ENCODE measurements at places on chromosomes 4 and X. TPM values are rescaled to one million over a fixed set of nuclear protein-coding genes. Genes with fewer than 3 reads are reported as not detected.

- no peaks in the 10 kb centered on the region for H3K27me3 ChIP-seq
- no peaks in the 10 kb centered on the region for H3K4me1 ChIP-seq
- DNase-seq: no peak
- no peak overlapping the region for H3K27ac ChIP-seq
Observed at GRCh38 chr4:14415146-14415545, 587.1 kb upstream of the CPEB2 start.

DNA sequence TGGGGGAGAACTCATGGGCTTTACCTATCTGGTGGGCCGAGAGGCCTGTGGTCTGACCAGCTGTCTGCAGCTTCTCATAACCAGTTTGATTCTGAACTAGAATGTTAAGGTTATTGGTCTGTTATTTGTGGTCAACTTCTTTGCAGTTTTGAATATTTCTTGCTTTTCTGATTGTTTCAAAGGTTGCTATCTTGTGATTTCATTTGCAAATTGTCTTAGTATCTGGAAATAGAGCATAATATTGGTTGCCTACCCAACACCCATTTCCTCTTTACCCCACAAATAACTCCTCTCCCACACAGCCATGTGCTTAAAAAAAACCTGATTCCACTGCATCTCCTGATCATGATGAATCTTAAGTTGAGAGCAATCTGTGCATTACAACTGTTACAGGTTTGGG, 39.1 kb upstream of the BMP2K start:
- H3K27me3 ChIP-seq: no peaks in the 10 kb centered on the region
- H3K27ac ChIP-seq: no peak overlapping the region
- no peaks in the 10 kb centered on the region for H3K36me3 ChIP-seq
- H3K4me3 ChIP-seq: no peak overlapping the region
- peak; percentile 26 for DNase-seq
- H3K4me1 ChIP-seq: peaks cover 33% of the 10 kb centered on the region

The SLC38A5 gene
- 95.6 TPM for total RNA-seq

The KLF8 gene
- total RNA-seq: 1.4 TPM

The TSPAN6 gene
- total RNA-seq: 0.23 TPM

All from GM12878 (cell line).